Stimulated activated CD4-positive, alpha-beta T cell treated with anti-CD3 and anti-CD28 coated beads, Interleukin-4, amount 100 ng/mL, for 24 hours (primary cell): ENCODE measurements at places on chromosomes 5 and 9.

DNA sequence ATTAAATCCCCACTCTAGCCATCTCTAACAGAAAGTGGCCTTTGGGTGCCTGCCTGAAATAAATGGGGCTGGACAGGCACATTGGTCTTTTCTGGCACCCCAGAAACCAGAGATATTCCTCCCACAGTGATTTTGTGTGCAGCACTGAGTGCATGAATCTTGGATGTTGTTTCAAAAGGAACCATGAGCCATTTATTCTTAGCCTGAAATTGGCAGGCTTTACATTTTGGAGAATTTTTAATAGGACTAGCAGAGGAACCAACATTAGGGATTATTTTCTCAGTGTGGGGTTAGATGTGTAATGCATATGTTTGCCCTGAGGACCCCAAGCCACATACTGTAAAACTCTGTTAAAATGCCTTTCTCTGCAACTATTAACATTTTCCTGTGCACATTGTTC is 451.3 kb downstream of the NFIB start:
- DNase-seq, result no peak

DNA sequence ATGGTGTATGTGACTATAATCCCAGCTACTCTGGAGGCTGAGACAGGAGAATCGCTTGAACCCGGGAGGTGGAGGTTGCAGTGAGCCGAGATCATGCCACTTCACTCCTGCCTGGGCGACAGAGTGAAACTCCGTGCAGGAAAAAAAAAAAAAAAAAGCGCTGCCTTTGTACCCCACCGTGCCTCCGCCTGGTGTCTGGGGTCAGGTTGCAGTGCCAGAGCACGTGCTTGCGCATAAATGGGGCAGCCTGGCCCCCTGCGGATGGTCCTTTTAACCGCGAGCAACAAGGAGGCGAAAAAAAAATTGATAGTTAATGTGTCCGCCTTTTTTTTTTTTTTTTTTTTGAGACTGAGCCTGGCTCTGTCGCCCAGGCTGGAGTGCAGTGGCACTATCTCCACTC is 6.3 kb upstream of the CCNB1 start:
- no peak for DNase-seq

- peak; percentile 28 for DNase-seq
Measured at GRCh38 chr9:134641173-134641989, at the start of gene COL5A1. Gene COL5A1 (plus strand): TSS chr9:134641803. CDS start chr9:134642188, 385 bp downstream.

- no peak for DNase-seq
Measured at GRCh38 chr5:135240781-135241360, 158.2 kb downstream of the MACROH2A1 start.

GRCh38 chr5:114953565-114953964 is 216.1 kb downstream of the TRIM36 start:
- DNase-seq, result no peak
